Kidney (tissue), 22 donors: ENCODE measurements at places on chromosomes 4 and X. TPM values are rescaled to one million over a fixed set of nuclear protein-coding genes. Genes with fewer than 3 reads are reported as not detected.

GRCh38 chrX:18098763-18099162 is 121.9 kb downstream of the BEND2 start:
- DNase-seq, result no peak

GRCh38 chrX:33204889-33205288 is 6.5 kb downstream of the DMD start:
- no peak for DNase-seq

GRCh38 chr4:135359128-135359527 is 1157.5 kb upstream of the PABPC4L start:
- DNase-seq, result no peak

Gene SLC30A9
- total RNA-seq, result 70.8 TPM

Gene ELOVL6
- 10.7 TPM for total RNA-seq
